ENCODE measurements at places on chromosomes 12 and 14.
A peak's percentile ranks its signal among the peaks of the same experiment; 100 is the strongest.

- no peak for DNase-seq
These were observed 21.9 kb downstream of the ATF7IP start for GRCh38 chr12:14387219-14387871.

DNA sequence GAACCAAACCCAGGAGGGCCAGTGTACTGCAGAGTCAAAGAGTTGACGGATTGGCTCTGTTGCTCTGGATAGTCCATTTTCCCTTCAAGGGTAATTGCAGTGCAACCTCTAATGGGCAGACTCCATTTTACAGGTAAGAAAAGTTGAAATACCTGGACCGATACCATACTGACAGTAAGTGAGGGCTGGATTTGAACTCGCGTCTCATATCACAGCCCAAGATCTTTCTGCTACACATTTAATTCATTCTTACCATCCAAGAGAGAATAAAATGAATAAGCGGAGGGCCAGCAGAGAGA lies 356 bp upstream of the ZC3H14 start:
- no peak for DNase-seq

GRCh38 chr12:131044136-131044535 lies 90.4 kb downstream of the ADGRD1 start:
- no peak for DNase-seq

- DNase-seq: no peak
These were observed 48.9 kb downstream of the HRK start for GRCh38 chr12:116832353-116832752.

DNA sequence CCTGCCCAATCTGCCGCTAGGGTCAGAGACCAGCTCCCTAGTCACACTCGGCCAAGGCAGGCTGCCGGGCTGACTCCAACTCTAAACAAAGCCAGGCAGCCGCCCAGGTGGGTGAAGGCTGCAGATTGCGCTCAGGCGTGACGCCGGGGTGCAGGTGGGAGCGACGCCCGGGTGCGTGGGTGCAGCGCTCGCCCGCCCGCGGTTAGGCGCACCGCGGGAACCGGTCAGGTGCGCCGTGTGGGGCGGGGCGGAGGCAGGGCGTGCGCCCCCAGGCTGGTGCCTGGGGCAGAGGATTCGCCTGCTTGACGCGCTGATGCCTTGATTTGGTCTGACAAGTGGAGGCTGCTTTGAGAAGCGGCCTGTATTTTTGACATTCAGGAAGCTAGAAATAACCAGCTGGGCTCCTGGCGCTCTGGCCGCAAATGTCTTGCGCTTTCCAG lies 126.7 kb upstream of the HIF1A start:
- DNase-seq: no peak

- no peak for DNase-seq
These were observed 13.9 kb downstream of the SLC35E3 start for GRCh38 chr12:68759852-68760251.

DNA sequence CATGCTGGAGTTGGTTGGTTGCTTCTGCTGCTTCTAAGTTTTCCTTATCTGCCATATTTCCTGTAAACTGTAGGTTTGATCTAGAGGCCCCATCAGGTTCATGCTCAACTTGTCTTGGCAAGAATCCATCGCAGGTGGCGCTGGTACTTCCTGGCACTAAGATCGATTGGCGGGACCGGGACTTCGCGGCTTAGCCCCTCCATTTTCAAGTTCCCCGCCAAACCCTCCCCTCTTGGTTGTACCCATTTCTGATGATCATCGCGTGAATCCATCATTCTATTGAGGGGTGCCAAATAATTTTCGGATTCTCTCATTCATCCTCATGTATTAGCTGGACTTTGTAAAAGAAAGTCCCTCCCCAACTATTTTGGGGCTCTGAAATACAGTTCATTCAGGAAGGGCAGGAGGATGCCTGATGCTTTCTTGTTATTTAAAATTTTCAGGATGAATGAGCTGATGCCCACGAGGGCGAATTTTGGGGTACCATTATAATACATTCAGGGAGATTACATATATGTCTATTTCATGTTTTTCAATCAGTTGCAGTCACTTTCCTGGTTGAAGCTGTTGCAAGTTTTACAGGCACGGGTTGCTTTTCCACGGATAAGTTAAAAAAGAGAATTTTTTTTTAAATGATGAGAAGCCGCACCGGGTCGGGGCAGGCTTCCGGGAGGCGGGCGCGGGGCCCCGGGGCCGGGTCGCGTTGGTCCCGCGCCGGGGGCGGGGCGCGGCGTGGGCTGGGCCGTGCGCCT lies 395 bp upstream of the BRI3BP start:
- peak; percentile 71 for DNase-seq

DNA sequence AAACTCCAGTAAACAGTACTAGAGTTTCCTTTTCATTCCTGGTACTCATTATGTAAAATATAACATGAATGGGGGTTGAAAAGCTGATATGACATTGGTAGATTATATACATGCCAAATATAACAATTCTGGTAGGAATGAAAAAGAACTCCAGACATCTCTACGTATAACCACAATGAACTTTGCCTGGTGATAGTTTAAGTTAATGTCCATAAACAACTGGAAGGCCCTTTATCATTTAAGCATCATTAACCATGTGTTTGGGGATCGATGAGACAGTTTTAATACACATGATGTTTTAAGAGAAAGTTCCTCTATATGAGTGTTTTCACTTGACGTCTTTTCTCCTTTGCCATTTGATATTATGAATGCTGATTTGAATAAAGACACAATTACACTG lies 5.8 kb downstream of the PTGER2 start:
- DNase-seq: no peak

DNA sequence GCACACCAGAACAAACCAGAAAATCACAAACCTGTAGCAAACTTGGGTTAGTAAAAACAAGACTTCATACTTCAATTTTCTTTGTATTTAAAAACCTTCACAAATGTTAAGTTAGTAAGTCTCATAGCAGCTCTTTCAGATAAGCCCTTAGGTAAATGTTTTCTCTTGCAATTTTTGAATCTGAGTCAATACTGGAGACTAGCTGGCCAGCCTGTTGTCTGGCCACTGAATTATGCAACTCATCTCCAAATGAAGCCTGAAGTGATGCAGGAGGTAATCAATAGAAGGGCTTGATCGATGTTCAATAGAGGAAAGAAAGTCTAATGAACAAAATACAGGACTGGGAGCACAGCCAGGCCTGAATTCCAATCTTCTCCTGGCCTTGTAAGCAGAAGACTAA lies 465.2 kb downstream of the LRIG3 start:
- DNase-seq: no peak

DNA sequence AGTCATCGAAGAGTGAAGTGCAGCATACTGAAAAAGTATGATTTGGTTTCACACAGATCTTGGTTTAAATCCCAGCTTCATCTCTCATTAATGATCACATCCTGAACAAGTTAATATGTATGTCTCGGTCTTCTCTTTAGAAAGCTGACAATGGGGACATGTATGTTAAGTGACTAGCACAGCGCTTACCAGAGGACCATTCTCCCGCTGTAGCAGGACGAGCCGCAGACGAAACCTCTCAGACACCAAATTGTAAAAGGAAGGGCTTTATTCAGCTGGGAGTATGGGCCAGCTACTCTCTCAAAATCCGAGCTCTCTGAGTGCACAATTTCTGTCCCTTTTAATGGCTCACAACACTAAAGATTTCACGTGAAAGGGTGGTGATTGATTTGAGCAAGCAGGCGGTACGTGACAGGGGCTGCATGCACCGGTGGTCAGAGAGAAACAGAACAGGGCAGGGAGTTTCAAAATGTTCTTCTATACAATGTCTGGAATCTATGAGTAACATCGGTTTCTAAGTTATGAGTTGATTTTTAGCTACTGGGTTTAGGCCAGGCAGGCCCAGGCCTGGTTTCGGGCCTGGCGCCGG lies 682.4 kb downstream of the DIO2 start:
- no peak for DNase-seq

DNA sequence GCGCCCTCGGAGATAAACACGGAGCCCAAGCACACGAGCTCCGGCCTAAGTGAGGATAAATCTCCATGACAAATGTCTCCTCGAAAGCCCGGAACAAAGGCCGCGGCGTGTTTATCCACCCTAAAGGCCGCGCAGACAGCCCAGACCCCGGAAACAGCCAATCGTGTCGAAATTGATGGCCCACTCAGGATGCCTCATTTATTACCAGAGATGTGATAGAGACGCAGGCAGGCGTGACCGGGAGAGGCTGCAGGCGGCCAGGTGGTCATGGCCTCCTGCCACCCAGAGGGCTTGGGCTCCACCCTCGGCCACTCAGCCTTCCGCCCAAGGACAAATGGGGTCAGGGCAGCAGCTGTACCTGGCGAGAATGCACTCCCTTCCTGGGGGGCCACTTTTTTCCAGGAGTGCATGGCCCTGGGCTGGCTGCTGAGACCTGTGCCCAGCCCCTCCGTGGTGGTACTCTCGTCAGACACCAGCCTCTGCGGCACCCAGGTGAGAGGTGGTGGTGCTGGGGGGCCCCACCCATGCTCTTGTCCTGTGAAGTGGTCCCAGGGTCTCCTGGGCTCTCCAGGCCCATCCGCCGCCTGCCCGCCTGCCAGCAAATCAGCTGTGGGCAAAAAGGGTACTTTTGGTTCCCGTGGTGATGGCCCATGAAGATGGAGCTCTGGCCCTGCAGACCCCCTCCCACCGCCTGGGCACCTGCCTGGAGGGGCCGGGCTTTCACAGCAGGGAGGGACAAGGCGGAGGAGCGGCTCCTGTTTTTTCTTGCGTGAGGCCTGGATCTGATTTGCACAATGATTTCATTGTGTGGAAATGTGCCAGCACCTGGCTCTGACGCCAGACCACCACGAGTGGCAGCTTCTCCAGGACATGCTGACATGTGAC lies 211.5 kb upstream of the C14orf180 start:
- DNase-seq: no peak

- no peak for DNase-seq
These were observed 16.2 kb upstream of the PLEKHG3 start for GRCh38 chr14:64688031-64688430.

- DNase-seq: no peak
These were observed 34.6 kb upstream of the PYGL start for GRCh38 chr14:50978888-50979287.

- DNase-seq: peak; percentile 18
These were observed 13.0 kb upstream of the TMED2 start for GRCh38 chr12:123571343-123571813.

DNA sequence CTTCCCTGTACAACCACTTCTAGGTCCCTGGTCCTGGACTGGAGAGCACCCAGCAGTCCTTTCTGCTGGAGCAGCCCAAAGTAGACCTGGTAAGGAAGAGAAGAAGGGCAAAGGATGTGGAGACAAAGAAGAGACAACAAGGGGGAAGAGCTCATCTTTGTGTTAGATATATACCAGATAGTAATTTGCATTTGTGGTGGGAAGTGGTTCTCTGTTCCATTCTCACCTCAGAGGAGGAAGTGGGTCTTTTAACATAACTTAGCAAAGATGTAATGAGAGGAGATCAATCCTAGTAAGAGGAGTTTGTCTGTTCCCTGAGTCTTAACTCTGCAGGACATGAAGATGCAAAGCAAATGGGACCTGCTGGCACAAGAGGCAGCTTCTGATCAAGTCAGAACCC lies 8.0 kb downstream of the CCDC198 start:
- DNase-seq: no peak

DNA sequence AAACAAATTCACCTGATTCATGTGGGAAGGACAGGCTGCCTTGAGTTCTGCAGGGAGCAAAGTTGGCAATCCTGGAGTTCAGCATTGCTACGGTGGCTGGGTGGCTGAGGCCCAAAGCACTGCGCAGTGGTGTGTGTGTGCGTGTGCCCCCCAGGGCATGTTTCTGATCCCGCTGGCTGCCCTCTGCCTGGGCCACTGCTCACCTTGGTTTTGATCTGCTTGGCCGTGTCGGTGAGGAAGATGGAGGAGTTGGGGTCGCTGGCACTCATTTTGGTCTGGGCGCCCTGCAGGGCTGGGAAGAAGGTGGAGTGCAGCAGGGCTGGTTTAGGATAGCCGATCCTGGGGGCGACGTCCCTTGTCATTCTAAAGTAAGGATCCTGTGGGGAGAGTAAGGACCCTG lies 19.1 kb downstream of the SLC25A47 start:
- DNase-seq: no peak

DNA sequence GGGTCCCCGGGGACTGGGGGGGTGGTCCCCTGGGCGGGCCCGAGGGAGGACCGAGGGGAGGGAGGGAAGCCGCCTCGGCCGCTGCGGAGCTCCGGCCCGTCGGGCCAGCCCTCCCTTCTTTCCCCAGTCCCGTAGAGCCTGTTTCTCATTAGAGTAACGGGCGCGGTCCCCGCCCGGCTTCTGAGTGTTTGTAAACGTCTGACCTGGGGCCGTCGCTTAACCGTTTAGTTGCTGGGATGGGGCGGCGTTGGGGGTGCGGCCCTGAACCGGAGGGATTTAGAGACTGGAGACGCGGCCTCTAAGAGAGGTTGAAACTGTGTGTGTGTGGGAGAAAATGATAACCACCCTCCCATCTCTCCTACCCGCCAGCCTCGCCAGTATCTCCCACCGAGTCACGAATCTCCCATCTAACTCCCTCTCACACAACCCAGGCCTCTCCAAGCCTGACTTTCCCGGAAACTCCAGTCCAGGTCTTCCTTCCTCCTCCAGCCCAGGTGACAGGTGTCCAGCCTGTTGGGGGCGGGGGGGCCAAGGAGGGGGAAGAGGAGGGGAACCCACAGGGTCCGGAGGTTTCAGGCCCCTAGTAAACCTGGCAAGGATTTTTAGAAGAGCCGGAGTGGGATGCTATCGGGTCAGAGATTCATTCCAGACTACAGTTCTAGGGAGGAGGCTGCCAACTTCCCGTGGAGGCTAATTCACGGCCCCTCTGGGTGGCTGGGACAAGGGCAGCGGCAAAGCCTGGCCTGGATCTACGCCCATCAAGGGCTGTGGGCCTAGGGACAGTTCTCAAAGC lies 1.1 kb upstream of the NFATC4 start:
- peak; percentile 55 for DNase-seq

- DNase-seq: no peak
These were observed 38.2 kb upstream of the RIC8B start for GRCh38 chr12:106736051-106736957.

- no peak for DNase-seq
These were observed 4.8 kb downstream of the IFNG start for GRCh38 chr12:68154779-68155178.

DNA sequence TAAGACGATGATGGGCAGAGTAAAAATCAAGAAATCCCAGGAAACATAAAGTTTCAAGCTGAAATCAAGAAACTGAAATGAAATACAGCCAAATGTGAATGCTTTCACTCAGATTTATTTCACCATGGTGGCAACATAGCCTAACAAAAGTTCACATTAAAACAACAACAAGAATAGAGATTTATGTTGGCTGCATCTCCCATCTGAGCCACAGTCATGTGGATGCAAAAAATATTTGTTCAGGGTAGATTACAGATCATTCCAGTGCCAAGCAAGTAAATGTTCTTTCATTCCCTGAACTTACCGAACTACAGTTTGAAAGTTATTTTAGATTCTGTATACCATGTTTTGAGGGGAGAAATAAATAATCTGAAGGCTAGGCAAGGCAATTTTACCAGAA lies 159.9 kb upstream of the TMTC1 start:
- no peak for DNase-seq
